ENCODE measurements at places on chromosomes 2 and 18.

DNA sequence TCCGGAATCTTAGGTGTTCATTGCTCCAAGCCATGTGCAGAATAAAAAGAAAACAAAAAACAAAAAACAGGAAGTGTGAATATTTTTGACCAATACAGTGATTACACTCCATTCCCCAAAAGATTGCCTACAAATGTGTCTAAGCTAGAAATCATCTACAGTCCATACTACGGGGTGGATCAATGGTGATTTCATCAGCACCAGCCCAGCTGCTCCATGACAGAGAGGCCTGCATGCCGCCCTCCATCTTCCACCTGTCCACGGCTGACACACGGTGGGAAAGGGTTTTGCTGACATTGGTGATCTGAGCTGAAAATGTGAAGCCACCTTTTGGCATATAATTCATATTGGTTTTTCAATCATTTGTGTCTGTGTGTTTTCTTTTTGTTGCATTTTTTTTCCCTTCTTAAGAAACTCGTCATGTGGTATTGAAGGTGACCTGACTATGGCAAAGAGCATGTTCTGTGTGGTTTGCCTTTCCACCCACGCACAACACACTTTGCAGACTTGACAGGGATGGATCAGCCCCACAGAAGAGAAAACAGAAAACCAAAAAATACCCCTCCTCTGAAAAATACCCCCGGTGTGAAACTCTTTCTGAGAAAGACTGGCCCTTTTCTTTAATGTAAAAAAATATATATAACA, 533.1 kb downstream of the RNF144A start:
- DNase-seq = no peak

DNA sequence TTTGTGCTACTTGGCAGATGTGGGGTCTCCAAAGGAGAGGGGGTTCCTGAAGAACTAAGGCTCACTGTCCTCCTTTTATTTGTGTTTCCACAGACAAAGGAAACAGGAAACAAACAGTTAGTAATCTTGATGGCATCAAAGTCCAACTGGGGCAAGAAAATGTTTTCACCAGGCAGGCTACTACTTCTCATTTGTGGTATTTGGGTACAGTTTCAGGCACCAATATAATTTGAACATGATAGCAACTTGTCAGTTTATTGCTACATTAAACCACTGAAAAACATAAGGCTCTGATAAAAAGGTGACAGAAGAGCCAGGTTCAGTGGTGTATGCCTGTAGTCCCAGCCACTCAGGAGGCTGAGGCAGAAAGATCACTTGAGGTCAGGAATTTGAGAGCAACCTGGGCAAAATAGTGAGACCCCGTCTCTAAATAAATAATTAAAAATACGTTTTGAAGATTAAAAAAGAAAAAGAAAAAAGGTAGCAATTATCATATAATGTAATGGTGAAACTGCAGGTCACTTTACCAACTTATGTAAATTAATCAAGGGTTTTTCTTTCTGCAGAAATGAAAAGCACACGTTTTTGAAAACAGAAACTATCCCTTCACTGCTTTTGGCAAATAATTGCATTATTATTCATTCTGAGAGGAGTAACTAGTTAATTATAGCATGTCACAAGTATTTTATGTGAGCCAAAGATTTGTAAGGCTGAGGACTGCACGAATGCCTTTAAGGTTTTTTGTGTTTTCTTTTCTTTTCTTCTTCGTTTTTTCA, 157.5 kb upstream of the CAVIN2 start:
- no peak for DNase-seq

DNA sequence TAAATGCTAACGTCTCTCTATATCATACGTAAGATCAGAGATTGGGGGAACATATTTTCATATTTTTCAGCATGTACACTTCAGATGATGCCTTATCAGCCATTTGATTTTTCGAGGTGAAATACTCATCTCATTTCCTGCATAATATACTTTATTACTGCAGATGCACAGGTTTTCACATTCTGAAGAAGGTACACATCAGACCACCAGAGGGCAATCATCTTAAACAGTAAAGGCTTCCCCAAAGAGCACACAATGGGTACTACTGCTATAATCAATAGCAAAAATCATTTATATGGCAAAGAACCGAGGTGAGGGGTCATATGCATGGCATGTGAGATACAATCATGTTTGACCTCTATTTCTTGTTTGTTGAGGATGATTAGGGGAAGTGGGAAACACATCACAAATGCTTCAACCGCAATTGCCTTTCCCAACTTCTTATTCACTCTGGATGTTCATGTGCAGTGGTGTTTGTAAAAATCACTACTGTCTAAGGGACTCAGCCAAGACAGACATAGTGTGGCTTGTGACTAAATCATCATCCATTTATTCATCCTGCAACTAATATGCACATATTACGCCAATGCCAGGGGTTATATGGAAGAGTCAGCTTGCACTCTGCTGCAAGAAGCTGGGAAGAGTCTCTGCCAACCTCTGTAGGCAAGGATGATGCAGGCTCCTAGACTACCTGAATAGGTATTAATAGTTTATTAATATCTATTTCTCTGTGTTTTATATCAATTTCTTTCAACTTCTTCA, 118.7 kb downstream of the EPB41L3 start:
- no peak for DNase-seq

GRCh38 chr2:96185516-96185915, 23.1 kb downstream of the STARD7 start:
- no peak for DNase-seq

DNA sequence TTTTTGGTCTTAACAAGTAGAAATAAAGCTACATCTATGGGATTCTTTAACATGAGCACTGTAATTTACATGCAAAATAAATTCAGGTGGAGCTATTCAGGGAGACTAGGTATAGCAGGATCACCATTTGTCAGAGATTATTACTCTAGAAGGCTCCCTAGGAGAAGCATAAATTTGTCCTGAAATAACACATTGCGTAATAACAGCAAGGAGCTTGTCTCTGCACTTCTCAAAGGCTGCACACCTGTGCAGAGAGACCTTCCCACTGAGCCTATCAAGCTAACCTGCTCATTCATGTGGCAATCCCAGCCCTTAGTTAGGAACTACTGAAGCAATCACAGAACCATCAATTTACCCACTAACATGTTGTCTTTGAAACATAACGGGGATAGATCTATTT, 437.4 kb upstream of the MC4R start:
- no peak for DNase-seq

DNA sequence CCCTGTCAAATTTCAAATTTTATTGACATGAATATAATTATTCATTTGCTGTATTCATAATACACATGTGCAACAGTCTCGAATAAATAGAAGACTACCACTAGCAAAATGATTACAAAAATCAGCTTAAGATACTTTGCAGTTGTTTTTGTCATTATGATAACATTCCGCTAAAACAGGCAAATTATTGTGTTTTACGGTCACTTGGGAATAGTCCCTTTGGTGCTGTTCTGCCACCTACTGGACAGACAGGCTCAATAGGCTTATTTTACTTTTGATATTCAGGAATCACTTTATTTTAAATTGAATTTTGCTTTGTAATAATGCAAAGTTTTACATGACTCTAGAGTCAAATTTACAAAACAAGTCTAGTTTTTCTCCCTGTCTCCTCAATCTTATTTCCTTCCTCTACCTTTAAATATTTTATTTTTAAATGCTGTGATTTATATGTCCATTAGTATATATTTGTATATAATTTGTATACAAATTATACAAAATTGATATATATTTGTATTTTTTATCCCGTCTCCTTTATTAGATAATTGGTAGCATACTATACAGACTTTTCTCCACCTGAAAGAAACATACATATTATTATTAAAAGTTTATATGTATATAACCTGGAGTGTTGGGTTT, 456.3 kb downstream of the DLGAP1 start:
- no peak for DNase-seq

GRCh38 chr2:86028766-86029381, 76.8 kb downstream of the POLR1A start:
- no peak for DNase-seq

DNA sequence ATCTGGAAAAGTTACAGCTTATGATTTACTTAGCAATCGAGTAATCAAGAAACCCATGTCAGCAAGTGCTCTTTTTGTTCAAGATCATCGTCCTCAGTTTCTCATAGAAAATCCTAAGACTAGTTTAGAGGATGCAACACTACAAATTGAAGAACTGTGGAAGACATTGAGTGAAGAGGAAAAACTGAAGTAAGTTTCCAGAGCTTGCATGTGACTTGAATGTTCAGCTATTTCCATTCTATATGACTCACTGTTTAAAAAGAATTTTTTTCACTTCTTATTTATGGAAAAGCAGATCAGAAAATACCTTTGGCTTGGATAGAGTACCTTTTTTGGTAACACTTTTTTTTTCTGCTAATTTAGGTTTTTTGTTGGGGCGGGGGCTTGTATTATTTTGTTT, 70.7 kb downstream of the PMS1 start:
- no peak for DNase-seq

DNA sequence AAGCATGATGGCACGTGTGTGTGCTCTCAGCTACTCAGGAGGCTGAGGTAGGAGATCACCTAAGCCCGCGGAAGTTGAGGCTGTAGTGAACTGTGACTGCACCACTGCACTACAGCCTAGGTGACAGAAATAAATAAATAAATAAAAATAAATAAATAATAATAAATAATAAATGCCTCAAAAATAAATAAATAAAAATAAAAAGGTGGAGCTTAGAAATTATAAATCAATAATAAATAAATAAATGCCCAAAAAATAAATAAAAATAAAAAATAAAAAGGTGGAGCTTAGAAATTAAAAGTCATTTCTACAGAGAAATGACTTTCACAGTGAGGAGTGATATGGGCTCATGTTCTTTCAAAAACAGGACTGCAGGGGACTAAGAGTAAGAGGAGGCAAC, 6.0 kb upstream of the MALL start:
- no peak for DNase-seq

GRCh38 chr2:105455488-105456003, 56.7 kb upstream of the FHL2 start:
- DNase-seq = no peak

DNA sequence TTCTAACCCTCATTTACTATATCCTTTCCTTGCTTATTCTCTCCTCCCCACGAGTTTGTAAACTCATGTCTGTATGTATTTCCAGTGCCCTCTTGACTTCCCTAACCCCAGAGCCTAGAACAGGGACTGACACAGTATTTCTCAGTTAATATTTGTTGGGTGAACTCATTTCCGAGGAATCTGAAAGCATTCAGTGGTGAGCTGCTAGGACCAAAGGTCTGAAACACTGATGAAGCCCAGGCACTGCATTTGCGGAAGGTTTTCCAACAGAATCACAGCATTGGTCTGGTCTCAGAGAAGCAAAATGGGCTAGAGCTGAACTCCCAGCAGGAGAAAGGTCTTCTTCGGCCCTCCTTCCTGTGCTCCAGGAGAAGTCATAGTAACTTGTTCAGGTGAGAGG, 56.8 kb downstream of the SOX11 start:
- no peak for DNase-seq
